AG10803 (cell line): ENCODE measurements at places on chromosomes 1 and 21.
A peak's percentile ranks its signal among the peaks of the same experiment; 100 is the strongest.

GRCh38 chr1:100074604-100075395 is 57.9 kb downstream of the SASS6 start:
- no peak for DNase-seq

DNA sequence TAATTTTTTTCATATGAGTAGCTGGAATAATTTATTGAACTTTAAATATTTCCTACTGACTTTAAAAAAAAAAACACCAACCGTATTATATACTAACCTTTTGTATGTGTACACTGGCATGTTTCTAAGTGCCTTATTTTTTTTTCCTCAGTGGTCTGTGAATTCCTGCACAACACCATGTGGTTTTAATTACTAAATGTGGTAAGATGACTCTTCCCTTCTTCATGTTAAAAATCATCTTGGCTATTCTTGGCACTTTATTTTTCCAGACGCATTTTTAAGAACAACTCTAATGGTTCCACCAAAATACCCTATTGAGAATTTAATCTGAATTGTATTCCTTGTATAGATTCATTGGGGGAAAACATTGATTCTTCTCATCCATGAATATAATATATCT is 28.4 kb downstream of the PPP2R5A start:
- DNase-seq: peak; percentile 94

DNA sequence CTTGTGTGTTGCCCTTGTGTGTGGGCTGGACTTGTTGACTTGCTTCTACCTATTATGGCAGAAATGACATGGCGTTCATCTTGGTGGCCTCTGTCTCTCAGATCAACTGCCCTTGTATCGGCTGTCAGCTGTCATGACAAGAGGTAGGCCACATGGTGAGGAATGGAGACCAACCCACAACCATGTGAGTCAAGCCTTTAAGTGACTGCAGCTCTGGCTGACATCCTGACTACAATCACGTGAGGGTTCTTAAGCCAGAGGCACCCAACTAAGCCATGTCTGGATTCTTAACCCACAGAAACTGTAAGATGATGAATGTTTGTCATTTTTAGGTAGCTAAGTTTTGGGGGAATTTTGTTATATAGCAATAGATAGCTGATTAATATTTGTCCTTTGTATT is 82.1 kb downstream of the KCND3 start:
- DNase-seq: no peak

GRCh38 chr21:35682904-35683549 is 377.3 kb downstream of the SETD4 start:
- no peak for DNase-seq

- DNase-seq: no peak
These were observed 50.7 kb downstream of the ARHGEF16 start for GRCh38 chr1:3505161-3505560.

DNA sequence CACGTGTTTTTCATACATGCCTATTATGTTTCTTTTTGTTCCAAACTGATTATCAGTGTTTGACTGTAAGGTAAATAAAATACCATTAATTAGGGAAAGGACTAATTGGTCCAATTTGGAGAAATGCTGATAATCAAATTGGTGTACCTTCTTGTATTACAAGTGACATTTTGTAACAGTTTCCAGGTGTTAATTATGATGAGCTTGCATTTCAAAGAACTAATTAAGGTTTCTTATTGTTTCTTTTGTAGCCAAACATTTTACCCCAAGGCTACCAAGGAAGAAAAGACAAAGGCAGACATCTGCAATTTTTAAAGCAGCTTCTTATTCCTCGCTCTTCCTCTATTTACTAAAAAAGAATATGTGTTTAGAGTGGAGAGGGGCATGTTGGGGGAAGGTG is 88.7 kb upstream of the GRIK1 start:
- DNase-seq: no peak

DNA sequence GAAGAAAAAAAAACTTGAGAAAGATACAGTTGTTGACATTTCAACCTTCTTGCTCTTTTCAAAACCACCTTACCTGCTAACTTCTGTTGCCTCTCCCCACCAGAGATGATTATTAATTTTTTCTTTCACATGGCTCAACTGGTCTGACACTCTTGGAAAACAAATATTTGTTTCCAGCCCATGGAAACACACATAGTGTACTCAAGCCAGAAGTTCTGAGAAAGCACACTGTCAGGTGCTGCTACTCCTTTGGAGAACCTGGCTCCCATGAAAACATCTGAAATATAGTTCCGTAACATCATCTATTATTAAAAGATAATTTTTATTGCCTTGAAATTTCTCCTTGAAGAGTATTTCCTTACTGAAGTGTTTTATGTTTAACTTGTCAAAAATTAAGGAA is 145.0 kb upstream of the C1orf105 start:
- DNase-seq: no peak

- DNase-seq: no peak
These were observed 919 bp downstream of the HECTD3 start for GRCh38 chr1:45009956-45010854.

GRCh38 chr1:244386595-244386994 is 65.1 kb downstream of the ADSS2 start:
- no peak for DNase-seq

- DNase-seq: no peak
These were observed 28.5 kb downstream of the CD55 start for GRCh38 chr1:207349979-207350378.
